ENCODE measurements at places on chromosomes 3 and 15.

GRCh38 chr3:14988988-14989394, 41.6 kb downstream of the NR2C2 start:
- DNase-seq, result no peak

GRCh38 chr3:12235691-12236090, 53.2 kb upstream of the PPARG start:
- DNase-seq, result no peak

DNA sequence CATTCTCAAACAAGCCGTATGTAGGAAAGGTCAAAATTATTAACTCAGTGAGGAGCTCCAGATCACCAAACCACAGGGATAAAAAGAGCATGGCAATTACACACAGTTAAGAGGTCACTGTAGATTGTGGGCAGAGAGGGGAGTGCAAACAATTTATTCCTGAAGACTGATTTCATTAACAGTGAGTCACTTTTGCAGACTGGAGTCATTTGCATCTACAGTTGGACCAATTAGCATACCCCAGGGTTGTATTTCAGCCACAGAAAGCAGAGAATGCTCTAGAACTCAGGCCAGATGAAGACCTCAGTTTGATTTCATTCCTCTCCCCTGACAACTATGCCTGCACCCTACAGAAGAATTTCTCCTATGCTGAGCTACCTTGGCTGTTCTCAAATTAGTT, 40.1 kb downstream of the SETMAR start:
- DNase-seq, result peak; percentile 19

GRCh38 chr3:168865022-168865551, 769.4 kb upstream of the GOLIM4 start:
- peak; percentile 46 for DNase-seq

DNA sequence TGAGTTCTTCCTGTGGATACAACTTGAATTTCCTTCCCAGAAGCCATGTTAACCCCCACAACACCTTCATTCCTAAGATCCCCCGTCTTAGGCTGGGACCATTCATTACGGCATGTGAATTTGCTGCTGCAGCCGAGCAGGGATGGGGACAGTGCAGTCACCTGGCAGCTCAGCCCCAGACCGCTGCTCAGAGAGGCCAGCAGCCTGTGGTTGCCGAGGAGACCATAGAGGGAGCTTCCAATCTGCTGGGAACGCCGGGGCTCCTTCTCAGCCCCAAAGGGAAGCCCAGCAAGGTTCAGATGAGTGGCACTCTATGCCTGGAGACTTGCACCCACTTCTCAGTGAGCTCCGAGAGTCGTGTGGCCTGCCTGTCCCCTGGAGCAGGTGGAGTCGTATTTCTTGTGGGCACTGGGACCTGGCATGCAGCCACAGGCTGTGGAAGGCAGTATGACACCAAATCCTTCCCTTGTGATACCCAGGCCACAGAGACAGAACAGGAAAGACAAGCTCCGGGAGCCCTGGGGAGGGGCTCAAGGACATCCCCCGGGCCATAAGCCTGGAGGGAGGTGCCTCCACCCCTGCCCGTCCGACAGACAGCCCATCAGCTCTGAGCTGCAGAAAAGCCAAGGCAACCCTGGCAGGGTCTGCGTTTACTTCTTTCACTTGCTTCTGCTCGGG, 167.3 kb downstream of the FAM43A start:
- no peak for DNase-seq

- no peak for DNase-seq
These were observed 93.0 kb downstream of the RARB start for GRCh38 chr3:25520926-25521559.

GRCh38 chr3:115626006-115626409, 2.7 kb downstream of the GAP43 start:
- no peak for DNase-seq

DNA sequence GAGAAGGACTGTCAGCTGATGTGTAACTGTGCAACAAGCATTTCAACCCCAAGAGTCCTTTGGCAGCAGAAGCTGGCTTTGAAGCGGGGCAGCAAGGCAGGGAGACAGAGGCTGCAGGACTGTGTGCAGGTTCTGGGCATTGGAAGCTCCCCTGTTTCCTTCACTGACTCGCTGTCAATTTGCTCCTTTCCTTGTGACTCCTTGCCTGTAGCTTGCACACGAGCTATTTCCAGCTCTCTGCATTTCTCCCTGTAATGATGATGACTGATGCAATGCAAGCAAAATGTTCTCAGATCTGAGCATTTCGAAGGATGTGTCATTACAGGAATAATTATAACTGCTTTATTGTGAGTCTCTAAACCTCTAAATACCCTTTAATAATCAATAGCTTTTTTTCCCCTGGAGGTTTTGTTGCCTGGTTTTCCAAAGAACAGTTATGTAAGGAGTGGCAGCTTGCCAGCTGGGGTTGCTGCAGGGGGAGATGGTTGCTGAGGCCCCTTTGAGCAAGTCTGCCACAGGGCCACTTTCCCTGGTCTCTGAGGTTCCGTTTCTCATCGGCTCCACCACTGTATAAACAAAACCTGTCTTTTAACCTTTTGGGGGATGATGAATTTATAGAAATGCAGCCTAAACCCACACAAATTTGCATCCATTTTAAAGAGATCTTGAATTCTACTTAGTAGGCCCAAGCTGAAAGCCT, 2.8 kb downstream of the APOD start:
- peak; percentile 2 for DNase-seq

- no peak for DNase-seq
These were observed 113.6 kb downstream of the CACNA2D3 start for GRCh38 chr3:54235998-54236397.

GRCh38 chr3:64000453-64001055, 22.7 kb downstream of the PSMD6 start:
- DNase-seq, result no peak

DNA sequence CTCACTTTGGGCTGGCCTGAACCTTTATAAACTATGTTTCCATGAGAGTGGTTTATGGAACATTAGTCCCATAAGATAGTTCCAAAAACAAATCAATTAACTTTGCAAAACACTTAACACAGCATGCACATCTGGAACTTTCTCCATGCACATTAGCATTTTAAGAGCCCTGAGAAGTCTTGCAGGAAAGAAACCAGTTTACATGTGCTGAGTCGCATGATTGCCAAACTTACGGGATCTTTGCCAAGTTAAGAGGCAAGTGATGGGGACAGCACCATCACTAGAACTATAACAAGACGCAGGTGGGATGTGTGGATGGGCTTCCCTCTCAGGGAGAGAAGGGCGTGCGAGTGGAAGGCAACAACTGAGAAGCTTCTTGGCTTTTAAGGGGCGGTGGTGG, 20.7 kb downstream of the ADAMTS9 start:
- no peak for DNase-seq

DNA sequence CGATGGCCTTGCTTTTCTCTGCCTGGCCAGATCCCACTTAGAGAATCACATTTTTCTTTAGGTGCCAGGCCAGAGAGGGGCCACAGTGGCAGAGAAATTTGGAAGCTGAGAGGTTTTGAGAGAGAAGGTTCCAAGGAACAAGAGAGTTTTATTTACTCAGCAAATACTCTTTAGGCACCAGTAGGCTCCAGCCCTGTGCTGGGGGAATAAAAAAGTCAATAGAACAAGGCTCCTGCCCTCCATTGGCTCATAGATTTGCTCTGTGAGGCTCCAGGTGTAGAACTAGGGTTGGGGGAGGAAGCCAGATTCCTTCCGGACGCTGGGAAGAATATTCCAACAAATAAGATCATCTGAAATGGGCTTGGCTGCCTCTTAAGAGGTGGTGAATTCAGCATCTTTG, 59.9 kb downstream of the ST8SIA2 start:
- no peak for DNase-seq

- DNase-seq, result peak; percentile 47
These were observed 163.7 kb downstream of the PLD1 start for GRCh38 chr3:171646357-171647133.
